ENCODE measurements at places on chromosomes 5 and 9. TPM values are rescaled to one million over a fixed set of nuclear protein-coding genes. Genes with fewer than 3 reads are reported as not detected.

TMEM215 gene
- total RNA-seq: not detected

ACTL7A gene
- not detected for total RNA-seq

TEX48 gene
- not detected for total RNA-seq

AHRR gene
- total RNA-seq: 15.6 TPM

PALM2AKAP2 gene
- total RNA-seq: 20.6 TPM

GRCh38 chr9:93231121-93231694 lies 47.3 kb downstream of the WNK2 start:
- DNase-seq: no peak

GRCh38 chr5:131684595-131684994 lies 49.6 kb upstream of the RAPGEF6 start:
- DNase-seq: no peak

- DNase-seq: peak; percentile 36
Observed at GRCh38 chr9:134698587-134699342, 57.2 kb downstream of the COL5A1 start.

GRCh38 chr9:105979290-105979689 lies 284.9 kb downstream of the TMEM38B start:
- no peak for DNase-seq

- peak; percentile 56 for DNase-seq
Observed at GRCh38 chr9:109017061-109017460, 3.8 kb upstream of the CTNNAL1 start.

PRDM9 gene
- not detected for total RNA-seq

- no peak for DNase-seq
Observed at GRCh38 chr9:107945961-107946360, 456.4 kb upstream of the KLF4 start.

DNA sequence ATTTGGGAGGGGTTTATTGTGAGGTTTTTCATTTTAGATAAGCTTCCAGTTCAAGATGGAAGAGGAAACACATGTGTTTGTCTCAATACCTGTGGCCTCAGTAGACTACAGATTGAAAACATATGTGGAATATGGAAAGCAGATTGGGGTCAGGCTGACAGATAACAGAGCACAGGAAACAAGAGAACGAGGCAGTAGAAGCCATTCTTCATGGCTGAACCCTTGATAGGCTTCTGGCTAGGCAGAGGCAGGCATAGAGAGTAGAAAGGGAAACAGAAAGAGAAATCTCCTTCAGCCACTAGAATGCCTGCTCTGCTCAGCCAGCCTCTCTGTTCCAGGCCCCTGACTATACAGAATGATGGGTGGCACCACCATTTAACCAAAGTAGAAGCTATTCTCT lies 152.5 kb downstream of the MUSK start:
- DNase-seq: no peak

- peak; percentile 36 for DNase-seq
Observed at GRCh38 chr9:6214903-6215302, 704 bp upstream of the IL33 start.

GRCh38 chr5:128920345-128921215 lies 44.7 kb upstream of the SLC27A6 start:
- peak; percentile 59 for DNase-seq

DNA sequence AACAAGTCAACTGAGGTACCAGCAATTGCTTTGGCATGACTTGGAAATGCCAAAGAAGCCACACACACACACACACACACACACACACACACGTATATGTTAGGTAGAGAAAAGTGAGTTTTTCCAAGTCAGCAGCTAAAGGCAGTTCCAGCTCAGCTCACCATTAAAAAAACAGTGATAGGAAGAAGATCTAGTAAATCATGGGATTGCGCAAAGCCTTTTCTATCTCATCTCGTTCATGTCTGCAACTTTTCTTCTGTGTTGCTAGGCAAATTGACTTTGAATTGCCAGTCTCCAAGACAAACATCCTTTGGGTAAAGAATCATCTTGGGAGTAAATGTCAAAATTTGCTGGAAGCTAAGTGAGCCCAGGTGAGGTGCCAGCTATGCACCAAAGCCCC lies 500.1 kb downstream of the ENC1 start:
- peak; percentile 15 for DNase-seq

LECT2 gene
- total RNA-seq: not detected

C5orf58 gene
- total RNA-seq: not detected

DNA sequence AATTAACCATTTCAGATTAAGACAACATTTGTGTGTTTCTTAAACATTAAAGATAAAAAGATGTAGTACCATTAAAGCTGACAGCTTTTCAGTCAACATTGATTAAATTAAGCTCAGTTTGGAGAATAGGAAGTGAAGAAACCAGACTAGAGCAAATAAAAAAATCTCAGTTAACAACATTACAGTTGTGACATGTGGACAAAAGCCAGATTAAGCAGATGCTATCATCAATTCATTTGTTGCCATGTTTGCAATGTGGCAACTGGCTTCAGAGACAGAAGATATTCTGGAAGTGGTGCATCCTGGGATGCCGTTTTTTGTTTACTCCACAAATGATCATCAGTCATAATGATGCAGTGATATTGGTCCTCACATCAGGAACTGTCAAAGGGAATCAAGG lies 70.3 kb upstream of the CNTLN start:
- no peak for DNase-seq

XRCC4 gene
- total RNA-seq: 11.7 TPM

DNA sequence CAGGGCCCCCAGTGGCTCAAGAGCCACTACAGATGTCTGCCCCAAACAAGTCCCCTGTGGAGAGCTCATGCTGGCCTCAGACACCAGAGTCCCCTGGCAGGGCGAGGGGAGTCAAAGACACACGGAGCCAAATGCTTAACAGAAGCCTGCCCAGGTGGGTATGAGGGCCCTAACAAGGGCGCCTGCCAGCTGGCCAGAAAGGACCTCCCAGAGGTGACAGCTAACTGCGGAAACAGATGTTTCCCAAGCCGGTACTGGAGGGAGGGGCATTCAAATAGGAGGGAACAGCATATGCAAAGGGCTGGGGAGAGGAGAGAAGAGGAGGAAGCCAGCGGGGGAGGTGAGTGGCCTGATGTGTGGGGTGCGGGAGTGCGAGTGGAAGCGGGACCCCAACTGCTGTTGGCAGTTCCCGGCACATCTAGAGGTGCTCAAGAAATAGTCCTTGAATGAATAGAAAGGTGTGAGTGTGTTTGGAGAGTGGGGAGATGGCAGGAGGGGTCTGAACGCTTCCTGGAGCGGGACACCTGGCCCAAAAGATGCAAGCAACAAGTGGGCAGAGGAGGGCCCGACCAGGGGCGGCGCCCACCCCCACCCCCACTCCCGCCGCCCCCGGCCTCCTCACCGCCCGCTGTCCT lies 824 bp downstream of the MXD3 start:
- peak; percentile 18 for DNase-seq

- DNase-seq: peak; percentile 90
Observed at GRCh38 chr9:130129432-130130061, 42.7 kb upstream of the NCS1 start.

ADGRV1 gene
- under 0.01 TPM for total RNA-seq

- peak; percentile 94 for DNase-seq
Observed at GRCh38 chr9:113957821-113958341, 81.8 kb downstream of the ZNF618 start.

DRD1 gene
- 0.18 TPM for total RNA-seq

DNA sequence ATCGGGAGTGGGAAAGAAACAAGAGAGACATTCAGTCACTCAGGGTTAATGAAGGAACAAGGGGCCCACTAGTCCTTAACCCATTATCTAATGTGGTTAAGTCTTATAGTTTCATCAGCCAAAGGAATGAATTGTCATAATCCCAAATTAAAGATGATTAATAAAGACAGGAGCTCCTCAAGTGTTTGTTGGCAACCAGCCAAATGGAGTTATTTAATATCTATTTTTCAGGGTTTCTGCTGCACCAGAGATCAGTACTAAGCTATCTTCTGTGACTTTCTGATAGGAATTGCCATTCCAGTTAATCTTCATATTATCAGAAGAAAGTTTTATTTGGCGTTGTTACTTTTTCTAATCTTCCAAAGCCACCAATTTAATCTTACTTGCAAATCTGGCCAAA lies 34.0 kb upstream of the FCHO2 start:
- DNase-seq: no peak

- DNase-seq: peak; percentile 28
Observed at GRCh38 chr5:173451031-173451430, 122.8 kb upstream of the STC2 start.

DNA sequence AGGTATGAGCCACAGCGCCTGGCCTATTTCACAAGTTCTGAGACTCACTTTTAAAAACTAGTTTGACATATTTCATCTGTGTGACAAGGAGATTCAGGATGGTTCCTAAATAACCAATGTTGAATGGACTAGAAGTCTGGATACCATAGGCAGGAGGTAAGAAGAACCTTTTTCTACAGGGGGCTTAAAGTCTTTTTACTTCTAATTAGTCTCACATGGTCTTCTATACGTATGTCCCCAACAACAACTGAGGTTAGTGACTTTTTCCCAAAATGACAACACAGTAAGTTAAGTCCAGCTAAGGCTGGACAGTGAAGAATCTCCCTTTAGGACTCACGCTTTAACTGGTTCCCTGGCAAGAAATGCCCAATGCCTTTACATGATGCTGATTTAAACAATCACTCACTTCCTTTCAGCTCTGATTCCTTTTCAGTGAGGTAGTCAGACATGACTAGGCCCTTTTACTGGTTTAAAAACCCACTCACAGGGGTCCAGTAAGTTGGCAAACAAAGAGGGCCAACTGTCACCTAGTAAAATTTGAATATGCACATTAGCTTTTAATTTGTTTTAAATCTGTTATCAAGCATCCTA lies 12.1 kb upstream of the HAUS6 start:
- peak; percentile 68 for DNase-seq

GRCh38 chr9:131910572-131910971 lies 169.1 kb downstream of the MED27 start:
- DNase-seq: no peak
